ENCODE measurements at places on chromosomes 1 and 21. TPM values are rescaled to one million over a fixed set of nuclear protein-coding genes. Genes with fewer than 3 reads are reported as not detected.
A peak's percentile ranks its signal among the peaks of the same experiment; 100 is the strongest.

DNA sequence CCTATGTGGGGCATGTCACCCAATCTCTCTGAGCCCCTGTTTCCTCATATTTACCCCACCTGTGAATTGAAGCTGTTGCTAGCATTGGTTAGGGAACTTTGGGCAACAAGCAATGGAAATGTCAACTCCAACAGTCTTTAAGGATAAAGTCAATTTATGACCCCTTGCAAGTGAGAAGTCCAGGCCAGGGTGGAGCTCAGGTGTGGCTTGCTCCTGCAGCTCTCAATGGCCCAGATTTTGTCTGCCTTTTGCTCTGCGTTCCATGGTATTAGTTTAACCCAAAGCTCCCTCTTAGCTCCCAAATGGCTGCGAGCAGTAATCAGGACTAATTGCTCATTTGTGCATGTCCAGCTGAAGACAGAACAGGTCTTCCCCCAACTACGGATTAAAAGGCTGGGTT lies 70.4 kb upstream of the ABCG1 start:
- DNase-seq: no peak

GRCh38 chr1:202643397-202644218 lies 66.6 kb downstream of the SYT2 start:
- peak; percentile 60 for DNase-seq

CR1L gene
- polyA plus RNA-seq: 0.67 TPM

- DNase-seq: peak; percentile 89
Measured at GRCh38 chr1:244273845-244274619, 177.7 kb downstream of the ADSS2 start.

- DNase-seq: no peak
Measured at GRCh38 chr1:79363430-79363829, 356.9 kb upstream of the ADGRL4 start.

DNA sequence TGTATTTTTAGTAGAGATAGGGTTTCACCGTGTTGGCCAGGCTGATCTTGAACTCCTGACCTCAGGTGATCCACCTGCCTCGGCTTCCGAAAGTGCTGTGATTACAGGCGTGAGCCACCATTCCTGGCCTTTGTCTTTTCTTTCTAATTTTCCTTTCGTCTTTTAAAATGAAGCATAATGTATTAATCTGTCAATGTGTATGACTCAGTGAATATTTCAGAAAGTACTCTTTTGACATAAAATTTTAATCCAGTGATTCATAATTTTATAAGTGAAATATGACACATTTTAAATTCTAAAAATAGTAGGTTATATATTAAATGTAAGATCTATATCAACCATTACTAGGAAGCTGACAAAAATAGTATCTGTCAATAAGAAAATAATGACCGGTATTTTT lies 1059.0 kb upstream of the PRMT6 start:
- no peak for DNase-seq

GRCh38 chr1:200146100-200146499 lies 118.6 kb downstream of the NR5A2 start:
- no peak for DNase-seq

- no peak for DNase-seq
Measured at GRCh38 chr1:39500862-39501389, 9.5 kb downstream of the BMP8A start.

MOV10 gene
- 49.0 TPM for polyA plus RNA-seq

DNA sequence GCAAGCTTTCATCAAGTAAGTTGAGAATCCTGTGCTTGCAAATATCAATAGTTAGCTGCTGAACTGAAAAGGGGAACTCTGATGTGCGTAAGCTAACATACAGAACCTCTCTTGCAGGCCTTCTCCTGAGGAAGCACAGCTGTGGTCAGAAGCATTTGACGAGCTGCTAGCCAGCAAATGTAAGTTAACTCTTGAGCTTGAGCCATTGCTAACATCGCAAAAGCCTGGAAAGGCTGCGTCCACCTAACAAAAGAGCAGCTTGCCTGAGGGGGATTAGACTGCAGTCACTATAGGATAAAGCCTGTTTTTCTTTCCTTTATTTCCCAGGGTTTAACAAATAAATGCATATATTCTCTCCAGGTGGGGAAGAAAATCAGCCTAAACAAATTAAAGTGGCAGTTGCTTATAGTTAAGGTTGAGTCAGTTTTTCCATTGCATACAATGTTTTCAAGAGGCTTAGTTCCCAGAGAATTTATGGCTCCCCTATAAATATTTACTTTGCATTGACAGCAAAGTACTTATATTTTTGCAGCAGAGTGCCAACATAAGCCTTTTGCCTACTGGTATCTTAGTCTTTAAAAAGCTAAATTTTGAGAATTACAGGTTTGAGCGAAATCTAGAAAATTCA lies 1.5 kb downstream of the RGS2 start:
- DNase-seq: peak; percentile 78

DNA sequence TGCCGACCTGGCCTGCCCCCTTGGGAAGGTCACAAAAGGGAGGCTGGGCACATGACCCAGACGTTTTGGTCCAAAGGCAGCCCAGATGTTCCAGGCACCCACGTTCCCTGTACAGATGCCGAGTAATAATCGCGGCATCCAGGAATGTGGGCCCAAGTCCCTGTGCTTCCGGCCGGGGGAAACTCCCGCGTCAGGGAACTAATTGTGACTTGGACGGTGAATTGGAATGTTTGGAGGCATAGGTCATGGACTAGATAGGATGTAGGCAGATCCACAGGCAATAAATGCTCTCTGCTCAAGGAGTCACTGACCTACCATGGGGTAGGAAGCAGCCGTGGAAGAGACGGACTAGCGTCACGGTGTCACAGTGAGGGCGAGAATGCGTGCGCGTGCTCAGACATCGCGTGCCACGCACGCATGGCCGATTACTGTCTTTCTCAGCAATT lies 178.4 kb downstream of the DUSP10 start:
- no peak for DNase-seq

DNA sequence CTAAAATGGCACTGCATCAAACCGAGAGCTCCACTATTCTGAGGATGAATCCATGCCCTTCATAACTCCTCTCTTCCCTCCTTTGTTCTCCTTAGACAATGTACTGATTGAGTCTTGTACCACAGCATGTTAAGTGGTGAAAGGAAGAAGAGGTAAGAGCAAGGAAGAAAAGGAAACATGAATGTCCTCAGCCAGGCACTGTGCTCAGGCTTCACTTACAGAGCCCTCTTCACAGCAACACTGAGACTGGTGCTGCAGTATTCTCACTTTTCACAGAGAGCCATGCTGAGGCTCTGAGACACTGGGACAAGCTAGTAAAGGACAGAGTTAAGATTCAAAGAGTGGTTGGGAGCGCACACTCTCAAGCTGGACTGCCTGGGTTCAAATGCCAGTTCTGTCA lies 143.5 kb downstream of the AKT3 start:
- DNase-seq: no peak

DNA sequence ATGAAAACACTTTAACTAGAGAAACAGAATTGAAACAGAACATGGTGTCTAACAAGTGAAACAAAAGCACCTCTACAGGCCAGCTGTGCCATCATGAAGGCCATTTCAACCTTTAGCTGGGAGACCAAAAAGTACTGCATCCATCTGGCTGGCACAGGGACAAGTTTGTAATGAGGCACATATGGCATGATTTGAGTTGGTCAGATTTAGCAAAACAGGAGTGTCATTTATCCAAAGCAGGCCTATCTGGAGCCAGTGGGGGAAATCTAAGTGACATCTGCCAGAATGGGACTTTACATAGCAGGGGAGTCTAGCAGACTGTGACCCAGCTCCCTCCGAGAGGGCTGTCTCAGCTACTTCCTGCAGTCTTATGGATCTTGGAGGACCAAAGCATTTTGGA lies 51.9 kb downstream of the DNTTIP2 start:
- DNase-seq: no peak

DNA sequence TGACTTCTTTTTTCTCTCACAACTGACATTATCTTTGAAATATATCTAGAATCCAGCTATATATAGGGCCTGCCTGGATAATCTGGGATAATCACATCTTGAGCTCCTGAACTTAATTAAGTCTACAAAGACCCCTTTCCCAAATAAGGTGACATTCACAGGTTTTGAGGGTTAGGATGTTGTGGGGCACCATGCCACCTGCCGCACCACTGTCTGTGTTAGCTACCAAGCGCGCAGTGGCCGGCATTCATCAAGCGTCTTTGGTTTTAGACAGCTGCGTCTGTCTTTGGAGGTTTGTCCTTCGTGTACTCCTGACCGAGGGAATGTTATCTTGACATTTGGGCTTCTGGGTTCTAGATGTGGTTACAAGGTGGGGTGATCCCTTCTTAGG lies 7.5 kb downstream of the TRAPPC10 start:
- no peak for DNase-seq

DNA sequence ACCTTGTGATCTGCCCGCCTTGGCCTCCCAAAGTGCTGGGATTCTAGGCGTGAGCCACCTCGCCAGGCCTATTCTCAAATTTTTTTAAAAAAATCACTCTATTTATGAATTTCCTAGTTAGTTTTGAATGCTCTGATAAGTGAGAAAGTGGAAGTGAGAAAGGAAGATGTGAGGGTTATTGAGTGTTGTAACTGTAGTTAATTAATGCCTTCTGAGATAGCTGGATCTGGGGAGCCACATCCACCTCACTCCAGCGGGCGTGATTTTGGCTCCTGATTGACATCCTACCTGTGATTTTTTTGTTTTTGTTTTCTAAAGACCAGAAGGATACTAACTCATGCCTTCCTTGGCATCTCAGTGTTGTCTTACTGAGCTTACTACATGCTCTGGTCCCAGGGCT lies 65.6 kb downstream of the ST3GAL3 start:
- DNase-seq: no peak

U2AF1 gene
- polyA plus RNA-seq: 22.4 TPM

DNA sequence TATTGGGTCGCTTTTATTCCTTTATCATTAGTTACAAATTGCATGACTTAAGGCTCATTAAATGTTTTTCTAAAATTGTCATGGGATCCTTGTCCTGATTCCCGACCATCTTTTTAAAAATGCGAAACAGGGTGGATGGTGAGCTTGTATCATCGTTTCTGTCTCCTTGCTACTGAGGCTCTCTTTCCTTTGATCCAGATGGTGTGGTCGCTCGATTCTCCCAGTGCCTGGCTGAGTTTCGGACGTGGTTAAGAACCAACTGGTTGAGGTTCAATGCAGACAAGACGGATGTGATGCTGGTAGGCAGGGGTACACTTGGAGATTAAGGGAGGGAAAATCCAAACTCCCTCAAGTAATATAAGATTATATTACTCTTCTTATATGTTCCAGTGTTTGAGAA lies 1.2 kb downstream of the MIER1 start:
- DNase-seq: no peak

CLEC20A gene
- not detected for polyA plus RNA-seq

- DNase-seq: no peak
Measured at GRCh38 chr21:42293649-42294272, 21.4 kb downstream of the TFF3 start.

GRCh38 chr1:225362805-225363204 lies 65.0 kb downstream of the LBR start:
- no peak for DNase-seq

DNA sequence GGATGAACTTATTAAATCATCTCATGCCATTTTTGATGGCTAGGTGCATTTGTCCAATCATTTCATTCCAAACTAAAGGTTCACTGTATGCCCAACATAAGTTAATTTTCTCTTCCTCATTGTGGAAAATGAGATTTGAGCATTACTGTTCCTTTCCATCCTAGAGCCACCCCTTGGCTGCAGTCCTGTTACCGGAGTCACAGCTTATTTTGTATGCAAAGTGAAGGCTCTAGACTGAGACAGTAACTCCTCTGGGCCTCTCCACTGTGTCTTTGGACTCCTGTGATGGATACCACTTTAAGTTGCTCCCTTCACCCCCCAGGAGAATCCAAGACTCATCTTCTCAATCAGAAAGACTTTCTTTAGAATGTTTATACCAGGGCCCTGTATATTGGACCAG lies 59.7 kb downstream of the FGGY start:
- no peak for DNase-seq

LCE6A gene
- not detected for polyA plus RNA-seq

TAF12 gene
- polyA plus RNA-seq: 33.0 TPM

SEMA6C gene
- polyA plus RNA-seq: 73.7 TPM

C1orf116 gene
- polyA plus RNA-seq: 1.3 TPM

MRAP gene
- polyA plus RNA-seq: not detected

GRCh38 chr1:169860750-169861149 lies 32.9 kb downstream of the SCYL3 start:
- no peak for DNase-seq

- DNase-seq: no peak
Measured at GRCh38 chr1:68322096-68322495, 89.8 kb upstream of the WLS start.

PLA2G2A gene
- 1.1 TPM for polyA plus RNA-seq

GRCh38 chr1:146001709-146002108 lies 5.3 kb upstream of the TXNIP start:
- no peak for DNase-seq

DNA sequence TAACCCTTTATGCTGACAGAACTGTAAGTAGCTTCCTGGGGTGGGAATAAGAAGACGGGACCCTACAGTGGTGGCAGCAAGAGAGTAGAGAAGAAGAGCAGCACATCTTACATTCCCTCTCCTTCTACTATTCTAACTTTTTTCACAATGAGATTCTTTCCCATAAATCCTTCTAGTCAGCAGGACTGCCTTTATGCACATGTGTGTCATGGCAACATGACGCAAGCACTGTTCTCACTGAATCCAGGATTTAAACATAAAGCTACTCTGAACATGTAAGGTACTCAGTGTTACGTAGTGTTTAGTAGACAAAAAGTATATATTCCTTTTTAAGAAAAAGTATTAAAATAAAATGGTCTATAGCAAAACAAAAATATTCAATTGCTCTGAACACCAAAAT lies 309.7 kb upstream of the LYPLAL1 start:
- DNase-seq: no peak

GRCh38 chr1:3915551-3916121 lies 15.6 kb upstream of the C1orf174 start:
- no peak for DNase-seq

DNA sequence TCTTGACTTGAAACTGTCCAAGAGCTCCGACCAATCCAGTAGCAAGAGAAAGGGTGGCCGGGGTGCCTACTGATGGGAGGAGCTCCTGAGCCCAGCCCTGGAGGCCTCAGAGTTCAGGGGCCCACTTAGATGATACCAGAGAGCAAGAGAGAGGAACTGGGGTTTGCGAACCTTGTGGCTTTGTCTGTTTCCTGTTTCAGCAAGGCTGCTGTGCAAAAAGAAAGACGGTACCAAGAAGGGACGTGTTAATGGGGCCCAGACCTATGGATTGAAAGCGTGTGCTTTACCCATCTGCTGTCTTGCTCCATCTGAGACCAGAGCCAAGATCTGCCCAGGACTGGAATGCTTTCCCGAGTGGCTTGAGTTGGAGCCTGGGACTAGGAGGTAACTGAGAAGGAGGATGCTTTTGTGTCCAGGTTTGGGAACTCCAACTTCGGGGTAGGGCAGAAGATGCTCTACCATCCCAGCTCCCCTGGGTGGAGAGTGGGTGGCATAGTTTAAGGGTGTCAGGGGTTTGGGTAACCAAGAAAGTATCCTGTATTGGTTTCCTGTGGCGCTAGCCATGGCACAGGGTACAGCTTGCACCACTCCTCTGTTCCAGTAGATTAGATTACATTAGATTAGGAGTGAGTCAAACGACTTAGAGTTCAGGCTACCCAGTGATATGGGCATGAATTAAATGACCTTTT lies at the start of gene TRAF3IP3:
TRAF3IP3 (plus strand) TSS at position 128 of the 689 bp plus-strand sequence. CDS start 3,987 bp downstream, outside the sequence.
- DNase-seq: no peak

Measured in muscle of back (tissue), 13 donors.